ENCODE measurements at places on chromosomes 3 and 15.
A peak's percentile ranks its signal among the peaks of the same experiment; 100 is the strongest.

DNA sequence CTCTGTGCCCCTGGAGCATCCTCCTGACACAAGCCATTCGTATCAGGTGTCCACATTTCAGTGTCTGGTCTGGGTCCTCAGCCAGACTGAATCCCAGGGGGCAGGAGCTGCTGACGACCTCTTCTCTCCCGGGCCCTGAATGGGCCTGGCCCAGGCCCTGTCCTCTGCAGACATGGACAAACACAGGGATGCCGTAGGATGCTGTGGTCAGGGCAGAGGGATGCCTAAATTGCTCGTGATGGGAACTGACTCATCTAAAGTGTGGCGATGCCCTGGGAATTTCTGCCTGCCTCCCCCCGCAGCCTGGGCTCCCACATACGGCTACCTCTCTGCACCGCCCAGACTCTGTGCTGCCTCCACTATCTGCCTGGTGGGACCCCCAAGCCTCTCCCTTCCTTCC lies 58.5 kb upstream of the CTSH start:
- no peak for DNase-seq

DNA sequence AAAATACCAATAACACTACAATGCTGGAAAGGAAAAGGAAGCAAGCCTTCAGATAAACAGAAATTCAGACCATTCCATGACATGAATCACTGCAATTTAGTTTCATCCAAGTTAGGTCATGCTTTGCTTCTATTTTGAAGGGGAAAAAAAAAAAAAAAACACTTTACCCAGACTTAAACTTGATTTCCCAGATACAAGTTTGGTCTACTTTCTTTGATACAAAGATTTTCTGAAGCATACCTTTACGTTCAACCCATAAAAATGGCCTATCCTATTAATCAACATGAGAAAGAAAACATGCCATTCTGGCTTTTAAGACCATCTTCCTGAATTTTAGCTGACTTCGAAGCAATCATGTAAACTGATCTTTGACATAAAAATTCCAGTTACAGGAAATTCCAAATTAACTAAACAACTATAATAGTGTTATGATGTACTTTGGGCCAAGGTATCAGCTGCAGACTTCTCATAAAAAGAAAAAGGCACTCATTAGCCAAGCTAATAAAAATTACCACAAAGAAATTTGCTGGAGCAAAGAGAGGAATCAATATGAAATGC lies 12.6 kb downstream of the OSBPL10 start:
- no peak for DNase-seq

DNA sequence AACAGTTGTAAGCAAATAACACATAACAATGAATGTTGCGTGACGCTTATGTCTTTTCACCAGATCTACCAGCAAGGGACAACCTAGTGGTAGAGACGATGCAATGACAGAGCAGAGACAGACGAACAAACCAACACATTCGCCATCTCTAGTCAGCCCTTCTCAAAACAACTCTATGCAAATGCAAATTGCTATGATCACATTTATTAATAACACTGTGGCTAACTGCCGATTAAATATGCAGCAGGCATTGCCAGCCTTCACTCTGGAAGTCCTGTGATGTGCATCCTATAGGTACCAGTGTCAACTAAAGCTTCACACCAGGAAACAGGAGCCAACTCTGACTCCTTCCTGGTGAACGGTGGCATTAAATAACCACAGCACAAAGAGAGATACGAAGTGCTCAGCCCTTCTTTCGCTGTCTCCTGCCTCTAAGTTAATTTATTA lies 94.2 kb downstream of the FOXP1 start:
- DNase-seq, result no peak

DNA sequence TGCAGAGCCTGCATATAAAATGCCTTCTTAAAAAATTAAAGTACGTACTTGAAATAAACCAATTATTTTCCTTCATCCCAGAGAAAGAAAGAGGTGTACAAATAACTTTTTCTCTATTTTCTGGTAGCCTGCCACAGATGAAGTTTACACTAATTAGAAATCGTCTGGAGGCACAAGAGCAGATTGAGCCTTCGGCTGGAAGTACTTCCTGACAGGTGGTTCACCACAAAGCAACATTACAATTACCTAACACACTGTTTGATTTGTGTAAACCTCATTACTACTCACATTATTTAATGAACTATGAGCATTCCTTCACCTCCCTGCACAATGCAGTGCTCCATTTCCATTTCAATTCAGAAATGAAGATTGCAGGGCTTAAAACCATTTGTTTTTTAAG lies 856.1 kb downstream of the SI start:
- no peak for DNase-seq

GRCh38 chr3:43692085-43692855 lies 1.5 kb downstream of the ABHD5 start:
- peak; percentile 16 for DNase-seq

GRCh38 chr3:29420106-29420505 lies 139.2 kb downstream of the RBMS3 start:
- no peak for DNase-seq

GRCh38 chr3:185880600-185880999 lies 55.8 kb upstream of the IGF2BP2 start:
- no peak for DNase-seq

DNA sequence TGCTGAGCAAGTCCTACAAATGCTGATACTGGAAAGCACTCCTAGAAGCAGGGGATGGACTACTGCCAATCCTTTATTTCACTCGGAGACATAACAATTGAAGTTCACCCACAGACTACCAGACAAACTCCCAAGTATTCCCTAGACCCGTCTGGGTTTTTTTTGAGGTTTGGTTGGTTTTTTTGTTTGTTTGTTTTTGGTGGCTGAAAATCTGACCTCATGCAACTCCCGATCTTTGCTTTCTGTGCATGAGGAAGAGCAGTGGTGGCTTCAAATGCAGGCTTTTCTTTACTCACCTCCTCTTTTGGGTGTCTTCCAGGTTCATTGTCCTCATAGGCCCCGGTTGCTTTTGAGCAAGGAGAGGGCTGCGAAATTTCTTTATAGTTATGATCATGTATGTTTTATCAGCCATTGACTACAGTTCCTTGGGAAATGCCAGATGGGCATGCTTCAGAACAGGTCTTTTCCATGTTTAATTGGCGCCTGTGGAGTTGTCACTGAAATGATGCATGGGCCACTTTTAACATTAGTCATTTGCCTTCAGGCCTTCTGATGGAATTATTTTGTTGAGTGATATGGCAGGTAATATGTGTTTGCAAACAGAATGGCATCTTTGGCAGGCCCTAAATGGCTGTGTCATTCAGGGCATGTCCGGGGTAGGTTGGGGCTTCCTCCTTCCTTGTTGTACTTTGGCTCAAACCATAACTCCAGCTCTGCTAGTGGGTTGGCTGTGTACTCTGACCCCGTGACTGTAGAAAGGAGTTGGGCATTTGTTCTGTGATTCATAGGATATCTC lies 81.3 kb upstream of the ZBED2 start:
- DNase-seq, result no peak

- DNase-seq, result no peak
These were observed 483.0 kb downstream of the ROBO1 start for GRCh38 chr3:79284781-79285180.

GRCh38 chr15:60966316-60966715 lies 262.8 kb downstream of the RORA start:
- no peak for DNase-seq

- DNase-seq, result no peak
These were observed 47.3 kb upstream of the BCHE start for GRCh38 chr3:165884518-165884917.

DNA sequence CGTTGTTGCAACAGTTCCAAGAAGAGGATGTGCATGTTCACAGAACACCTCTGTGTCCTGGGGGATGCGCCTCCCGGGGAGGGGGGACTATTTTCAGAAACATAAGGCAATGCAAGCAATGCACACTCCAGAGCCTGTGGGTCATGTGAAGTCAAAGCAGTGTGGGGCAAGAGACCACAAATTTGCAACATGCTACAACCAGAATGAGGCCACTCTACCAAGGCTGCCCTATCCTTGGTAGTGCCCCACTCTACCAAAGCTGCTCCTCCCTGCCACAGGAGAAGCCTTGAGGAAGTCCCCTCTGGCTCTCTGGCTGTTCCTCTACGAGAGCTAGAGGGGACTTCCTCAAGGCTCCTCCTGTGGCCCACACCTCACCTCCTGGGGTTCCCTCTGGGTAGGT lies 8.4 kb upstream of the NR2C2 start:
- no peak for DNase-seq

- no peak for DNase-seq
These were observed 249.9 kb downstream of the OPA1 start for GRCh38 chr3:193842832-193843473.

- no peak for DNase-seq
These were observed 64.0 kb upstream of the AKAP13 start for GRCh38 chr15:85316244-85316934.

DNA sequence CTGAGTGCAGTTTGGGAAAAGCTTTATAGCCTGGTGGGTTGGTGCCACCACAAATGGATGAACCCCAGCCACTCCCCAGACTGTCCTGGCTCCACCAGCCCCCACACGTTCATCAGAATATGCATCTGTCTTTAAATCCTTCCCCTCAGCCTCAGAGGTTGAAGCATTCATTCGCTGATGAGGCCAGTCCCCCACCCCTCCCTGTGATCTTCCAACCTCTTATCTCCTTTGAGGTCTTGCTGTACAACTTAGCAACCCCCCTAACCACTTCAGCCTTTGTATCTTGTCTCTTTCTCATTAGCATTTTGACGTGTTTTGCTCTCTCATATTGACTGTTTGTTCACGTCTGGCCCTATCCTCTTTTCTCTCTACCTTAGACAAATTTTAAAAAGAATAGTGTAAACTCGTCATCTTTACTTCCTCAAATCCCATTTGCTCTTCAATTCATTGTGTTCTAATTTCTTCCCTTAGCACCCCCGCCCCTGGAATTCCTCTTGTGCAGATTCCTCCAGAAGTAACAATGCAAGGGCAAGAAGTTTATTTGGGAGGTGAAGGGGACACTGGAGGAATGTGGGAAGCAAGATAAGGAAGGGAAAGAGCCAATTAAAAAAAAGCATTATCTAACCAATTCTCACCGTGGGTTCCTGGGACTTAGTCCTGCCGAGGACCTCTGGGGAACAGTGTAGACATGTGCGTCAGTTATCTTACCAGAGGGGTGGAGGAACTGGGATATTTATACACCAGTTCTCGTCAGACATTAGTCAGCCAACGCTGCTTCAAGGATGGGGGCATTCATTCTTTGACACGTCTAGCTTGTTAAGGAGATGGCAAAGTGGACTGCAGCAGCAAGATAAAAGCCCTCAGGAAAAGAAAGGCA lies 38.6 kb downstream of the MOBP start:
- DNase-seq, result peak; percentile 27

GRCh38 chr3:115699706-115700105 lies 76.4 kb downstream of the GAP43 start:
- no peak for DNase-seq

DNA sequence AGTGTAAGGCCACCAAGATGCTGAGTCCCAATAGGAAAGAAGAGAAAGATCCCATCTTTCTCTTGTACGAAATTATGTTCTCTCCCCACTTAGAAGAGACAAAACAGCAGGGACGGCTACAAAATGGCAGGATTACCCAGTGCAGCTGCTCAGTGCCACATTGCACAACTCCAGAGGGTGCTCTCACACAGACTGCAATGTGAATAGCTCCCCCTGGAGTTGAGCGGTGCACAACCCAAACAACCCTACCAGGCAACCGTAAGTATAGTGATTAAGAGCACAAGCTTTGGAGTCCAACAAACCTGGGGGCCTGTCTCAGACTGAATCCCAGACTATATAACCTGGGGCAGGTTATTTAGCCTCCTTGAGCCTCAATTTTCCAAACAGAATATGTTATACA lies 3.1 kb upstream of the BHLHE40 start:
- DNase-seq, result peak; percentile 86

DNA sequence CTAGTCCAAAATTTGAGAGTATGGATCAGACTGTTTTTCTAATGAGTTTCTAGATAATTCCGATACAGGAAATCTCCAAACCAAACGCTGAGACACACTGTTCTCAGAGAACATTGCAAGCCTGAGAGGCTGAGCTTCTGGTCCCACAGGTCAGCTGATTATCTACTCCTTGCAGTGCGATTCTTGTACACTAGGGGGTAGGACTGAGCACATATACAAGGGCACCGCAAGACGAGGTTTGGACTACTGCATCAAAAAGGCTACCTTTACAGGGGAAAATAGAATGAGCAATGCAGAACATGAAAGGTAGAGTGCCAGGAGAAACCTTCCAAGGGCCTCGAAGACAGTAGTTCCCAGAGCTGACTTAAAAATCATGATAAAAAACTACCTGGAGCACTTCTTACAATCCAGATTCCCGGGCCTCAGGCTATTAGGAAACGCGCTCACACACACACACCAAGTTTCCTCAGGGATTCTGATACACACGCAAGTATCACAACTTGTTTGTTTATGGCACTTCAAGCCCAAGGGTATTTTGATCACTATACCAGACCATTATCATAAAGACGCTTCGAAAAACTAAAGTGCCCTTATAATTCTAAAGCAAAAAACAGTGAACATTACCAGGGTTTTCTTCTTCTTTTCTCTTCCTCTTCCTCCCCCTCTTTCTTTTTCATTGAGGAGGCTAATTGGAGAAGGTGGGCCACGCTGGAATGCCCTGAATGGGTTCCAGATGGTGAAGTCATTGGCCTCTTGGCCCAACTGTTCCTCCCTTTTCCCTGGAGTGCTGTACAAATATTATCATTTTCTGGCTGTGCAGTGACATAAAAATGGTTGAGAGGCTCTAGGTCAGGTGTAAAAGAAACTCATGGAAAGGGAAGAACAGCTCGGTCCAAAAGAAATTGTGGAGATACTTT lies 61.8 kb downstream of the SLC12A8 start:
- DNase-seq, result peak; percentile 66

- no peak for DNase-seq
These were observed 17.1 kb upstream of the ITPKA start for GRCh38 chr15:41476416-41477048.

GRCh38 chr3:16516695-16517481 lies 3.4 kb upstream of the RFTN1 start:
- DNase-seq, result peak; percentile 28

- DNase-seq, result no peak
These were observed 31.2 kb downstream of the ZPLD1 start for GRCh38 chr3:102466001-102466400.

- no peak for DNase-seq
These were observed 58.8 kb downstream of the TNIK start for GRCh38 chr3:171401432-171401831.

DNA sequence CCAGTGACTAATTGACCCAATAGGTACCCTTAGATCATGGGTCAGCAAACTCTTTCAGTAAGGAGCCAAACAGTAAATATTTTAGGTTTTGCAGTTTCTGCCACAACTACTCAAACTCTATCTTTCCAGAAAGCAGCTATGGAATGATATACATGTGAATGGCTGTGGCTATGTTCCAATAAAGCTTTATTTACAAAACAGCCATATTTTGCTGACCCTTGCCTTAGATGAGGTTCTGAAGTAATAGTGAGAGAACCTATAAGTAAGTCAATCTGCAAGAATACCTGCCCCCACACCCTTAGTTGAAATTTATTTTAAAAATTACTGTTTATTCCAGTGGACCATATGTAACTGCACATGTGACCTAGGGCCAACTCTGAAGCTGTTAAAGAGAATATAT lies 134.0 kb downstream of the CMSS1 start:
- no peak for DNase-seq

- DNase-seq, result no peak
These were observed 22.6 kb downstream of the CYP8B1 start for GRCh38 chr3:42853056-42853455.
